ENCODE measurements at places on chromosomes 11 and 22. TPM values are rescaled to one million over a fixed set of nuclear protein-coding genes. Genes with fewer than 3 reads are reported as not detected.

The GGTLC2 gene
- not detected for total RNA-seq

The CD3E gene
- 2.0 TPM for total RNA-seq

The CBX7 gene
- total RNA-seq, result 31.5 TPM

The P2RY6 gene
- not detected for total RNA-seq

The MS4A1 gene
- total RNA-seq, result 603 TPM

The NUMA1 gene
- 172 TPM for total RNA-seq

The MYRF gene
- 1.1 TPM for total RNA-seq

The GGT1 gene
- 4.0 TPM for total RNA-seq

The STX3 gene
- total RNA-seq, result 8.4 TPM

The SMIM38 gene
- total RNA-seq, result 0.11 TPM

The CD59 gene
- 40.4 TPM for total RNA-seq

The GSTT2B gene
- total RNA-seq, result not detected

The SHANK2 gene
- not detected for total RNA-seq

All from OCI-LY7 (cell line).